NCI-H2029 treated with DMSO at 0.1 percent for 48 hours (cell line): ENCODE measurements at places on chromosomes 12 and 14.

DNA sequence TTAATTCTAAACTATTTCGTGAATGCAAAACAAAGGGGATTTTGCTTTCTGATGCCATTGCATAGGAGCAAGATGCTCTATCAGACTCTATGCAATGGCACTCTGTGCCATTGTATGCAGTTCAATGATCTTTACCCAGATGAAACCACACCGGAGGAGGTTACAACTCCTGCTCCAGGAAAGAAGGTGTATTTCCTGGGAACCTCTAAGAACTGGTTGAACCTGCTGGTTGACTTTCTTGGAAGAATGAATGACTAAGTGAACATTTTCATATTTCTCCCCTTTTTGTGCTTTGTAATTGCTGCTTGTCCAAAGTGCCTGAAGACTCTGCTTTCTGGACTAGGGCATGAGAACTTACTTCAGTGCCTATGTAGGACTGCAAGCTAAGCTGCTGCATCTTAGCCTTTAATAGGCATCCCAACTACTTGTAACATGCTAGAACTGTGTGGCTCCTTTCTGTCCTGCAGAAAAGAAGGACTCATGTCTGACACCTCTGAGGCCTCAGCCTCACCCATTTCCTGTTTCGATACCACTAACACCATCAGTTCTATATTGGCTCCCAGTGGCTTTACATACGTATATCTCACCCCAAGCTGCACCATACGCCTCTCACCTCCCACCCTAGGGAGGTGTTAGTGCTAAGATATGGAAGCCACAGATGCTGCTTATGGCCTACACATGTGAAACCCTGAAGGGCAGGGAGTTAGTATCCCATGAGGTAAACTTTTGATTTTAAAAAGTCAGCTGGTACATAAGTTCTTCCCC is 193.5 kb upstream of the CNOT2 start:
- DNase-seq = no peak

GRCh38 chr12:96419576-96420276 is 19.5 kb upstream of the CDK17 start:
- DNase-seq = no peak

DNA sequence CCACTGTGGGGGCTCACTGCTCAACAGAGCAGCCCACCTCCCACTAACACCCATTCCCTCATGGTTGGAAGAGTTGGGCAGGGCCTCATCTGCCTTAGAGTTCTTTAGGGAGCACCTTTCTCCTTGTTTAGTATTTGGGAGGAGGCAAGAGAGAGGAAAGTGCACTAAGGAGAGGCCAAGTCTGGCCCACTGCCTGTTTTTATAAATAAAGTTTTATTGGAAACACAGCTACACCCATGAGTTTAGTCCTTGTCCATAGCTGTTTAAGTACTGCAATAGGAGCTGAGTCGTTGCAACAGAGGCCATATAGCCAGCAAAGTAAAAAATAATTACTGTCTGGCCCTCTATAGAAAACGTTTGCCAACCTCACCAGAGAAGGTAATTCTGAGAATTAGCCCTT is 63.9 kb downstream of the C14orf132 start:
- no peak for DNase-seq

GRCh38 chr14:68544081-68544892 is 248.6 kb downstream of the ZFP36L1 start:
- no peak for DNase-seq

DNA sequence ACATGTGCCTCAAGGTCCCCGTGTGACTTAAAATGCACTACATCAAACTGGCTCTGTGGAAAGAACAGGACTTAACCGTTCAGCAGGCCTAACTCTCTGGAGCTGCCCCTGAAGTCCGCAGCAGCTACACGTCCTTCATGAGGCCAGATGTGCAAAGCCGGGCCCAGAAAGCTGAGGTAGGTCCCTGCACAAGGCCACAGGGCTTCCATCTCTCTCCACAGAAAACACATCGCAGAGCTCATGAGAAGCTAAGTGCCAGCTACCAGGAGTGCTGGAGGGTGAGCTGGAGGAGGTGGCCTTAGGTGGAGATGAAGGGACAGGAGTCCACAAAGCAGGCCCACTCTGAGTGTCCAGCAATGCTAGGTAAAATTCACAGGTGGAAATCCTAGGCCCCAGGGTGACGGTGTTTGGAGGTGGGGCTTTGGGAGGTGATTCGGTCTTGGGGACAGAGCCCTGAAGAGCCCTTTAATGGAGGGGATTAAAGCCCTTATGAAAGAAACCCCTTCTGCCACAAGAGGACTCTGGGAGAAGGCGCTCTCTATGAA is 52.4 kb downstream of the VCPKMT start:
- DNase-seq = no peak

DNA sequence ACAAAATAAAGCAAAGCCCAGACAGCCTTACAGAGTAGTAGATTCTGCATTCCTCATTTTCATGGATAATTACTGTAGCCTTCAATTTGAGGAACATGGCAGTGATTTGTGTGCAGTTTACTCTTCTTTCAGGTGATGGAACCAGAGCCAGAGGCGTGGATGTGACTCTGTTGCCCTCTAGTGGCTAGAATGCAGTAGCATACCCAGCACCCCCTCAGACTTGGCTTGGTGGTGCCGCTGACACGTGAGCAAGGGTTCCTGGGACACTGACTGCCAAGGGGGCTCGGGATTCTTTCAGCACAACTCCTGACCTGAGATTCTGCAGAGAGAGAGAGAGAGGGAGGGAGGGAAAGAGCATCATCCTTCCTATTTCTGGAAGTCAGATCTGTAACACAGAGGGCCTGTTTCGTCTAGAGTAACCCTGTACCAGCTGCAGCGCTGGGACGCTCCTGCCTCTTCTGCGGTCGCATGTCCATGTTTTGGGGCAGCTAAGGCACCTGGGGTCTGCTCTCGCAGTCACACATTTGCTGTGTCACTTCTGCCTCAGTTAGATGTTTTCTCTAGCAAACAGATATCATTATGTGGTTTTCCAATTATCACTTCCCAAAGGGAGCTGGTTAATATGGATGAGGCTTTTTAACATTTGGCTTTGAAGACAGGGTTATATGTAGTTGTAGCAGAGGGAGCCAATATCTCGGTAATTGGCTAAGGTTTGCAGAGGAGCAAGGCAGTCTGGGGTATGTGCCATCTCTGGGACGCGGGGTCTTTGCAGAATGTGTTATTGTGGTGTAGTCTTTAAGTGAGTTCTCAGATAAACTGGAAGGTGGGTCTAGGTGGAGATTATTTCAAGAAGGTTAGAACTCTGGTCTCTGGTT is 428.1 kb downstream of the NRXN3 start:
- DNase-seq = no peak

GRCh38 chr12:106452309-106452708 is 94.8 kb downstream of the POLR3B start:
- DNase-seq = no peak

DNA sequence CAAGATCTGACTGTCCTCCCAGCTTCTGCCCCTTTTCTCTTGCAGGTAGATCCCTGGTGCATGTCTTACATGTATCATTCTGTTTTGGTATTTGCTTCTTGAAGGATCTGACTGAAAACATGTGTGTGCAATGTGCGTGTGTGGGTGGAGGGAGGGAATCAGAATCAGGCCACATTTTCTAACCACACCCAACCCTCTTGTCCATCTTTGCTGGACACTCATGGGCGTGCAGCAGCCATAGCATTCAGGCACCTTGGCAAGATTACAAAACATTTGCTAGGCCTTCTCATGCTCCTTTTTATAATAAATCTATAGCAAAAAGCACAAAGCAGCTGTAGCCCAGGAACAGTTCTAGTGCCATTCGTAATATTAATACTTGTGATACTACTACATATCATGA is 233.6 kb upstream of the E2F7 start:
- DNase-seq = no peak

DNA sequence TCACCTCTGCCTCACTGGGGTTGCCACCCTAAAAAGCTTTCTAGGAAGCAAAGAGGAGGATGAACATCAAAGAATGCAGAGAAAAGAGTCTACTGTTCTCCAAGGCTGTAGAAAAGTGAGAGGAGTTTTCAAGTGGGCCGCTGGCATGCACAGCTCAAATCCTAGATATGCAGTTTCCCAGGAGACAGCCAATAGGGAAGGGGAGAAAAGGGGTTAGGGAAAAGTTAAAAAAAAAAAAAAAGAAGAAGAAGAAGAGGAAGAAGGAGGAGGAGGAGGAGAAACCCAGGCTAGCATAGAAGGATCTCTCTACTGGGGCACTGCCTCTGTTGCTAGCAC is 682 bp downstream of the BATF start:
- no peak for DNase-seq

GRCh38 chr12:117501076-117501869 is 139.8 kb upstream of the NOS1 start:
- no peak for DNase-seq

DNA sequence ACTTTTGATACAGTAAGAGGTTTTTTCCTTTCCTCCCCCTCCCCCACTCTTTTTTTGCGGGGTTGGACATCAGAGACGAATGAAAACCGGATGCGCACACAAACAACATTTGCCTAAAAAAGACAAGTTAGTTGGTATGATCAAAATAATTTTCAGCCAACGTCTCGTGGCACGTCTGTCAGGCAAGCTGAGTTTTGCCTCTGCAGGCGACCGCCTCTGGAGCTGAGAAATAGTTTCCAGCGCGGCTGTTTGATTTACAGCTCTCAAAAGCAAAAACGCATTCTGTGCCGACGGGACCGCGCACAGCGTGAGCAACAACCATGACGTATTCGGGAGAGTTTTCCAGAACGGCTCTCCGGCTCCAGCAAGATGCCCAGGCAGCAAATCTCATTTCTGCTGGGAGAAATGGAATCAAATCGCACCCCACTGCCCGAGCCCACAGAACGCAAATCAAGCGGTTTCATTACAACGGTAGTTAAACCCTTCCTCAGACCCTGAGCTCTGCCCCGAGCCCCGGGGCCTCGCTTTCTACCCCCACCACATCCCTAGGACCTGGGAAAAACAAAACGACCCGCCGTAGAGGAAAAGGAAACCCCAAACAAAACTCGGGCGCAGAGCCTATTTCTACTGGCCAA is 14.2 kb upstream of the CALM1 start:
- no peak for DNase-seq

GRCh38 chr12:127819056-127819455 is 447.9 kb upstream of the TMEM132C start:
- no peak for DNase-seq

- DNase-seq = no peak
Observed at GRCh38 chr14:26992403-26993115, 394.7 kb upstream of the NOVA1 start.

GRCh38 chr14:23572524-23572828 is 4.9 kb upstream of the AP1G2 start:
- no peak for DNase-seq

GRCh38 chr14:100695423-100695738 is 31.3 kb upstream of the DLK1 start:
- no peak for DNase-seq

DNA sequence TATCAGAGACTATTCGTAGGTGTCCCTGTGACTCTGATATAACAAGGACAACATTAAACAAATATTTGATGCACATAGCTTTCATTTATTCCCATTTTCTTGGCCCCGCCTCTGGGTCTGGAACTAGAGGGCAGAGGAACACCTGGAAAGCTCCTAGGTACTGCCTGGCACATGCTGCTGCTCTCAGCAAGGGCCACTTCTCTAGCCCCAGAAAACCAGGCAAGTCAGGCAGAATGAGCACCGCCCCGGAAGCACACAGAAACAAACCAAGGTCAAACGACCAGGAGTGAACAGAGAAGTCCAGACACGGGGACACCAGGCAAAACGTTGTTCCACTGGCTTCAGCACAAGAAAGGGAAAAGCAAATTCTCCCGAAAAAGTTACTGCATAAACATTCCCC is 76.1 kb downstream of the TTC7B start:
- no peak for DNase-seq

- no peak for DNase-seq
Observed at GRCh38 chr14:86654558-86655184, 1124.7 kb downstream of the FLRT2 start.

DNA sequence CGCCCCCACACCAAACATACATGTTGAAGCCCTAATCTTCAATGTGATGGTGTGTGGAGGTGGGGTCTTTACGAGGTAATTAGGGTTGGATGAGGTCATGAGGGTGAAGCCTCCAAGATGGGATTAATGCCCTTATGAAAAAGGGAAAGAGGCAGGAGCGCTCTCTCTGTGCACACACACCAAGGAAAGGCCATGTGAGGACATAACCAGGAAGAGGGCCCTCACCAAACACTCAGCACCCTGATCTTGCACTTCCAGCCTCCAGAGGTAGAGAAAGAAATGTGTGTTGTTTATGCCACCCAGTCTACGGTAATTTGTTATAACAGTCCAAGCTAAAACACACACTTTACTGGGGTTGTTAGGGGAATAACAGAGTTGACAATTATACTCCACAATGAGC is 14.6 kb upstream of the PITPNM2 start:
- DNase-seq = no peak

DNA sequence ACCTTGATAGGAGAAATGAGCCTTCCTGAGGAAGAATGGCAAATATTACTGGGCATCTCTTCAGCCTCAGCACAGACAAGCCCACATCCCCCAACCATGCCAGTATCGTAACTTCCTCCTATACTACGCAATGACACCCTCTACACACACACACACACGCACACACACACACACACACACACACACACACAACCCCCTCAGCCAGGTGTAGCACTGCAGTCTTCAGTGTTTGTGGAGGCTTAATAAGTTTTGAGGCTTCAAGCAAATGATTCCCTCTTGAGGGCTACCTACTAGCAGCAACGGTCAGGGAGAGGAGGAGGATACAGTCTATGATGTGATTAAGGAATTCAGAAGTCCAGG is 1.6 kb downstream of the DGKA start:
- DNase-seq = no peak

DNA sequence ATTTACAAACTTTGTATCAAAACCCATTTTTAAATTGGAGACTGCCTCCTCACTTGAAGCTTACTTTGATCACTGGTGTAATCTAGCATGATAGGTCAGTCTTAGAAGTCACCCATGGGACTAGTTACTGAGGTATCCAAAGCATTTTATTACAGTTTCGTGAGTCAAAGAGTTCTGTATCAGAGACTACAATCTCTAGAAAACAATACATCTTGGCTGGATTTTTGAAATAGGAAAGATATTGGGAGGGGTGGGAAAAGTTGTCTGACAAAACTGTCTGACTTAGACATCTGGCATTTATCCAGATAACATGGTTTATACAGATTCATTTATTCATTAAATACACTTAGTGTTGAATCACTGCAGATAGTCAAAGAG is 173.5 kb upstream of the PDZRN4 start:
- DNase-seq = no peak

GRCh38 chr14:69651664-69652063 is 40.3 kb downstream of the SUSD6 start:
- DNase-seq = no peak
